Astrocyte of the spinal cord (primary cell): ENCODE measurements at places on chromosomes 1 and 21.
A peak's percentile ranks its signal among the peaks of the same experiment; 100 is the strongest.

DNA sequence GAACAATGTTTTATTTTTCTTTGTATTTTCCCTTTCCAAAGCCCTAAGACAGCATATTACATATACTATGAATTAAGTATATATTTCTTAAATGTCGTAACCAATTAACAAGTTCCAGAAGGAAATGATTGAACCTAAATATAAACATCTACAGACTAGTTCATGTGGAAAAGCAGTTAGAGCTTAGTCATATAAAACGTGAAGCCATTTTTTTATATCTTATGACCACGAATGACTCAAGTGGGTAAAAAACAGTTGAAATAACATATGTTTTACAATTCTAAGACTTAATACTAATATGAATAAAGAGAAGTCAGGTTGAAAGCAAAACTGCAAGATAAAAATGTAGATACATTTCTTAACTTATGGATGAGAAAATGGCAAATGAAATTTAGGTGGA, 307.3 kb downstream of the BRINP3 start:
- DNase-seq: peak; percentile 74

DNA sequence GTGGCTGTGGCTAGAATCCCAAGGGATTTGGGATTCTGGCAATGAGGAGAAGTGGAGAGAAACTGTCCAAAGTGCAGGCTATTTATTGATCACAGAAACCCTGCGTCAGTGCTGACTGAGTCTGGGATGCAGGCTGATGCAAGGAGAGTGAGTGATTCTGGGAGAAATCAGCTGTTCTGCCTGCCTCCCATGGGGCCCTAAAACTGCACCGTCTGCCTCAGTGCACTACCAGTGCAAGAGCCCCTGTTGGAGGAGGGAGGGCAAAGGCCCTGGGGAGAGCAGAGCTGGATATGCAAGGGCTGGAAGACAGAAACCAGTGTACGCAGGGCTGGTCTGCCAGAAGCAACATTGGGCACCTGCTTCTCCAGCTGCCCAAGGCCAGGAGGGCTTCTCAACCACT, 42.6 kb downstream of the C1orf198 start:
- DNase-seq: no peak

DNA sequence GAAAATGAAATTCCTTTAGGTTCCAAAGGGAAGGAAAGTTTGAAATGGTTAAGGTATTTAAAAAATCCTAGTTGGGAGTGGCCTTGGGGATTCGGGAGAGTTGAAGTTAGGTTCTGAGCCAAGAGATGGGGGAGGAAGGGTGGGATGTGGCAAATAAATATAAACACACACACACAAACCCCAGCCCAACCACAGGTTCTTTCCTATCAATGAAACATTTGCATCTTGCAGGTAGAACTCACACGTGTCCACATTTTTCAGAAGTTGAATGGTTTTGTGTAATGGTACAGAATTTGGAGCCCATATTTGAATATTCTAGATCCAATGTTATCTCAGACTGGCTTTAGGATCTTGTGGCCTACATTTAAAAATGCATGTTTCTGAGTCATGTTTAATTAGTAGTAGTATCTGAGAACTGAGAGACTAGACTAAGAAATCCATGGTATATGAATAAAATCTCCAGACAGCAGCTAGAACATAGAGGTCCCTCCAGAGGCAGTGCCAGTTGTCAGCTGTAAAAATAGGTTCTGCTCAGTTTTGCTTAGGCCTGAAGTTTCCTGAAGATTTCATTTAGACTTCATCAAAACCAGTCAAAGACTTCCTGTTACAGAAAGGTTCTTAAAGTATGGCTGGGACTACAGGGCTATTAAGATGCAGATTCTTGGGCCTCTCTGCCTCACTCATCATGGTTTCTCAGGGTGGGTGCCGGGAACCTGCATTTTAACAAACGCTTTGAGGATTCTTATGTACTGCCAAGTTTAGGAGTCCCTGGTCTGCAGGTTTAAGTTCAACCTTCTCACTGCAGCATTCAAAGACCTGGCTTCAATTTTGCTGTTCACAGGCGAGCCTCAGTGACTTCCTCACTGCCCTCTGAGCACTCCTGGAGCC, 21.3 kb downstream of the RUNX1 start:
- DNase-seq: no peak

- no peak for DNase-seq
These were observed 3.9 kb downstream of the OBSCN start for GRCh38 chr1:228211531-228212414.

- no peak for DNase-seq
These were observed 311.9 kb upstream of the PLD5 start for GRCh38 chr1:242836423-242836822.

DNA sequence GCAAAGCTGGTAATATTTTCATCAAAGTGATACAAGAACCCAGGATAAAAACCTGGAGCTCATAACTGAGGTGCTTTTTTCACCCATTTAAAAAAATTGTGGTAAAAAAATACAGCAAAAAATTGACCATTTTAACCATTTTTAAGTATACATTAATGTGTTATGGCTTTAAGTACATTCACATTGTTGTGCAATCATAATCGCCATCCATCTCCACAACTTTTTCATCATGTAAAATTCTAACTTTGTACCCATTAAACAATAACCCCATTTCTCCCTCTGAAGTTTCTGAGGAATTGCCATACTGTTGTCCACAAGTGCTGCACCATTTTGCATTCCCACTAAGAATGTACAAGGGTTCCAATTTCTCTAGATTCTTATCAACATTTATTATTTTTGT, 36.6 kb downstream of the ACP6 start:
- no peak for DNase-seq

DNA sequence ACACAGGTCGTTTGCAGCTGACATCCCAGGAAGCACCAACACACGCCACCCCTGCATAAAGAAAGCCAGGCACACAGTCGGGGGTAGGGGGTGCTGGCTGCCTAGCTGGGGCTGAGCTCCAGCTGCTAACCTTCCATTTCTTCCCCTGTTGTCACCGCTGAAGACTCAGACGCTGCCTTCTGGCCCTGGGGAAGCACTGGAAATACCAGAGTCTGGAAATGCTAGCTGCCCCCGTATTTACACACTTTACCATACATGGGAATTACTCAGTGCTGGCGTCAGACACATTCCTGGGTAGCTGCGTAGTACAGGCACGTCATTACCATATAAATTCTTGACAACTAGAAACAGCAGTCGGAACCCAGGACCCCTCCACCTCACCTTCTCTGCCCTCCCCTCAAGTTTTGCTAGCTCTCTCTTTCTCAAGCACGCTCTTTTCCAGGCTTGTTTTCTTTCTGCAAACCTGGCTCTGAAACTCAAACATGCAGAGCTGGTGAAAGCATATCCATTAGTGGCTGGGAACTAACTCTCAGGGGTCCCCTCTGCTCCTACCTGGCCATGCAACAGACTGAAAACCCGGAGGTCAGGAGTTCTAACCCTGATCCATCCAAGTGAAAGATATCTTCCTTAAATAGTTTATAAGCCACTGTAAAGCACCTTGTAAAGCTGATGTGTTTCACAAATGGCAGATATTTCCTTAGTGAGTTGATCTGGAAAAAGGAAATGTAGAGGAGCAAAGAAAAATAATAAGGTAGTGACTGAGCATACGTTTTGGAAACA, 3.3 kb downstream of the CSRP1 start:
- peak; percentile 98 for DNase-seq

GRCh38 chr1:181091309-181092040, 3.0 kb downstream of the IER5 start:
- no peak for DNase-seq

DNA sequence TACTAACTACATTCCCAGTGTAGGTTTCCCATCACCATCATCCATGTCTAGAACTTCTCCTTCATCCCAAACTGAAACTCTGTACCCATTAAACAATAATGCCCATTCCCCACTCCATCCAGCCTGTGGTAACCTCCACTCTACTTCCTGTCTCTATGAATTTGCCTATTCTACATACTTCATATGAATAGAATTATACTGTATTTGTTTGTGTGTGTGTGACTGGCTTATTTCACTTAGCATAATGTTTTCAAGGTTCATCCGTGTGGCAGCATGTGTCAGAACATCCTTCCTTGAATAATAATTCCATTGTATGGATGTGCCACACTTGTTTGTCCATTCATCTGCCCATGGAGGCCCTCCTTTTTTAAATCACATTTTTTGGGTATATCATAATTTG, 35.7 kb downstream of the ATP2B4 start:
- no peak for DNase-seq

- no peak for DNase-seq
These were observed 54.8 kb downstream of the MYOM3 start for GRCh38 chr1:24057171-24057570.

DNA sequence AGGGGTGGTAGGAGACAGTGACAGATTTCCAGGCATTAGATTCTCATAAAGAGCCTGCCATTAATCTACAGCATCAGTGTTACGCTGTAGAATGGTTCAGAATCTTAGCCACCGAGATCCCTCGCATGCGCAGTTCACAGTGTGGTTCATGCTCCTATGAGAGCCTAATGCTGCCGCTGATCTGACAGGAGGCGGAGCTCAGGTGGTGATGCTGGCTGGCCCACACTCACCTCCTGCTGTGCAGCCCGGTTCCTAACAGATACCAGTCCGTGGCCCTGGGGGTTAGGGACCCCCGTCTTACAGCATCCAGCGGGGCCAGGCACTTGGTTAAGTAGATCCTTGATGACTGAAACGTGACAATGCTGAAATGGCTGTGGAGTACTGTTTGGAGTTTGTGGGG, 163.6 kb upstream of the C1orf21 start:
- no peak for DNase-seq

DNA sequence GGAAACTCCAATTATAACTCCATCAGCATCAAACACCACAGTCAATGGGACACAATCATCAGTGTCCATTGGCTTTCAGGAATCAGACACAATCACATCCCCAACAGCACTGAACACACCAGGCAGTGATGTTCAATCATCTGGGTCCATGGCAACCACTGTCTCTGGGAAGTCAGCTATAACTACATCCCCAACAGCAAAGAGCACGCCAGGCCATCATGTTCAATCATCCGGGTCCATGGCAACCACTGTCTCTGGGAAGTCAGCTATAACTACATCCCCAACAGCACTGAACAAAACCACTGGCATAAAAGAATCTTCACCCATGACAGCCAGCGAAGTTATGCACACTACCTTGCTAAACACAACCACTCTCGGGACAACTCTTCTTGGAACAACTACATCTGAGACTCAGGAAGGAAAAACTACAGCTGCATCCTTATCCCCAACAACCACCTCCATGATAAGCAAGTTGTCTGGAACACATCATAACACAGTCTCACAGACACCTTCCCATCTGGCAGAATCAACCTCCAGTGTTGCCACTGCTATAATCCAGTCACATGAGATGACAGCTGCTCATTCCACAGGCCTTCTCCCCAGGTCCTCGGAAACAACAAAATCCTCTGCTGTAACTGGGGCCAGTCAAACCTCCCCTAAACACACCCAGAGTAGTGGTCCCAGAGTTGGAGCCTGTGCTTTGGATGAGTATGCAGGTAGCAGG, 19.9 kb downstream of the CATSPER4 start:
- no peak for DNase-seq

GRCh38 chr1:26281091-26281958, 1.4 kb downstream of the SH3BGRL3 start:
- DNase-seq: no peak
